ENCODE measurements at places on chromosomes 2 and 18.

DNA sequence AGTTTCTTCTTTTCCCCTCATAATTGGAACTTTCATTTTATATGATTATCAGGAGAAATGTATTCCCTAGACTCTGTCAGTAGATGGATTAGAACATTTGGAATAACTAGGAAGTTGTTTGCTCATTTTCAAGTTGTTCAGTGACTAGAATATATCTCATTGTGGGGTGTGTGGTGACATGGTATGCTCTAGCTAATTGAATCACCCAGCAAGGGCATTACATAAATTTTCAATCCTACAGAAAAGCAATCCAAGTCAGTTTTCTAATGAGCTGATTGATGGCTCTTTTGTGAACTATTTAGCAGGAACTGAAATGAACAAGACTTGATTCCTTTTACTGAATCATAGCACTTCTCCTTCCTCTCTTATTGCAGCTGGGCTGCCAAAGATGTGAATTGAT, 461.4 kb downstream of the TGIF1 start:
- no peak for DNase-seq

- no peak for DNase-seq
Observed at GRCh38 chr2:234476766-234477165, 20.1 kb downstream of the ARL4C start.

GRCh38 chr2:63792530-63792929, 49.2 kb upstream of the UGP2 start:
- no peak for DNase-seq

GRCh38 chr2:120945832-120946499, 210.3 kb downstream of the GLI2 start:
- DNase-seq = no peak

GRCh38 chr2:219961947-219962498, 334.6 kb downstream of the SLC4A3 start:
- no peak for DNase-seq

All from occipital lobe (tissue), 3 donors.